ENCODE measurements at places on chromosomes 1 and 21. TPM values are rescaled to one million over a fixed set of nuclear protein-coding genes. Genes with fewer than 3 reads are reported as not detected.
A peak's percentile ranks its signal among the peaks of the same experiment; 100 is the strongest.

Gene CROCC
- total RNA-seq: 23.5 TPM

Gene FCGR1A
- total RNA-seq: not detected

Gene TMEM269
- total RNA-seq: 0.41 TPM

Gene RASAL2
- 21.8 TPM for total RNA-seq

Gene ADORA1
- 2.7 TPM for total RNA-seq

Gene KRTAP6-3
- total RNA-seq: not detected

Gene PGLYRP3
- 0.87 TPM for total RNA-seq

Gene GBP5
- total RNA-seq: 0.56 TPM

Gene WDTC1
- 33.7 TPM for total RNA-seq

Gene LIPI
- total RNA-seq: not detected

DNA sequence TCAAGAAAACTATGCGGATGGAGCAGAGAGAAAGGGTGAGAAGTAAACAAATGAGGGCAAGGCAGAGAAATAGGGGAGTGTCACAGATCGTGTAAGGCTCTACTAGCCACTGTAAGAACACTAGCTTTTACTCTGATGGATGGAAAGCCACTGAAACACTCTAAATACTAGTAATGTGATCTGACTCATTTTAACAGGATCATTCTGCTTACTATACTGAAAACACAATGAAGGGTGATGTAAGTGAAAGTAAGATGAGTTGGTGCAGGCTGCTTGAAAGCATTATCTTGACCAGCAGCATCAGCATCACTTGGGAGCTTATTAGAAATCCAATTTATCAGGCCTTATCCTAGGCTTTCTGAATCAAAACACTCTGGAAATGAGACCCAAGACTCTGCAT, 32.7 kb downstream of the TUT4 start:
- DNase-seq: no peak

- no peak for DNase-seq
These were observed 36.3 kb downstream of the MARK1 start for GRCh38 chr1:220564216-220564615.

GRCh38 chr1:165253818-165254254, 102.7 kb downstream of the LMX1A start:
- DNase-seq: no peak

GRCh38 chr1:115910231-115910630, 66.1 kb upstream of the SLC22A15 start:
- DNase-seq: no peak

- no peak for DNase-seq
These were observed 47.1 kb downstream of the WNT9A start for GRCh38 chr1:227900571-227901051.

DNA sequence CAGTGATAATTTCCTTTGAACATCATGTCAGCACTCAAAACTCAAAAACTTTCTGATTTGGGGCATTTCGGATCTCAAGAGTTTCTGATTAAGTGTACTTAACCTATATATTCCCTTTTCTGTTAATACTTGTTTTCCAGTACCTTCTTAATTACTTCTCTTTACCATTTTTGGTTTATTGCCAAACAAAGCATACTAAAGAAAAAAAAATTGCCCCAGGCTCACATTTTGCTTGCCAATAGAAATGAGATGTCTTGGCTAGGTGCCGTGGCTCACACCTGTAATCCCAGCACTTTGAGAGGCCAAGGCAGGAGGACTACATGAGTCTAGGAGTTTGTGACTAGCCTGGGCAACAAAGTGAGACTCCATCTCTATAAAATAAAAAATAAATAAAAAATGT, 4.8 kb downstream of the PSMD4 start:
- DNase-seq: no peak

DNA sequence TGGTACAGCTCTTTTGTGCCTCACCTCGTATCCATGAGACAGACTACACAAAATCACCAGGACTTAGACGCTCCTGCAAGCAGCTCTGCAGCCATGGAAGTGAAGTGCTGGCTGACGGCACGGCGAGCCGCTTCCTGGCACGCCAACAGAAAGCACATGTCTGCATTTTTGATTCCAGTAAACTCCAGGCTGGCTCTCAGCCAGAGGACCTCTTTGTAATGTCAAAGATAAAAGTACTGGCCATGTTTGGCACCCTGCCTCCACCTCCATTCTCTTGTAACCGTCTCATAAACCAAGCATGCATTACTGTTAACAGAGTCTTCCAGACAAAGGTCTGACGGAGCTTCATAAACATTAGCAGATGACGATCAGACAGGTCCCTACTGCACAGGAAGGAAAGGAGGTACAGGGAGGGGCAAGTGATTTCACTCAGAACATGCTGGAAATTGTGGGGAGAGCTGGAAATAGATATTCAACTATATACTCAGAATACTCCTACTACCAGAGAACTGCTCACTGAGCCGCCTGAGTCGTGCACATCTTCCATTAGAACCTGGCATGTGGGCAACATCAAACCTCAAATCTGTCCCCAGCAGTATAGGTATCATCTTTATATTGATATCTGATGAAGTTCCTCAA, 632.0 kb downstream of the SMYD3 start:
- no peak for DNase-seq

- DNase-seq: no peak
These were observed 2.7 kb downstream of the NADK start for GRCh38 chr1:1775327-1776226.

GRCh38 chr1:165143437-165144065, 213.0 kb downstream of the LMX1A start:
- DNase-seq: no peak

DNA sequence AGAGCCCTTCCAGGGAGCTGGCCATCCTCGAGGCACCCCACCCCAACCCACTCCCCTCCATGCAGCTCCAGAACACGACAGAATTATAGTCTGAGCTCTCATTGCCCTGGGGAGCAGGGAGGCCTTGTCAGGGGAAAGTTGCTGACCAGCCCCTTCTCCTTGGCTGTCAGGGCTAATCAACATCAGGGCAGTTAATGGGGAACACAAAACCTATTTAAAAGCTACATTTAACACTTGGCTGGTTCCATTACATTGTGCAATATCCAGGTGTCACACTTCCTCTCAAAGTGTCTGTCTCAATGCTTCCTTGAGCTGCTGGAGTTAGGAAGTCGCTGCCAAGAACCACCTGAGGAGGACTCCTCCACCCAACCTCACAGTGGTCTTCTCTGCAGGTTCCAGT, 111.8 kb upstream of the GRIK3 start:
- peak; percentile 51 for DNase-seq

DNA sequence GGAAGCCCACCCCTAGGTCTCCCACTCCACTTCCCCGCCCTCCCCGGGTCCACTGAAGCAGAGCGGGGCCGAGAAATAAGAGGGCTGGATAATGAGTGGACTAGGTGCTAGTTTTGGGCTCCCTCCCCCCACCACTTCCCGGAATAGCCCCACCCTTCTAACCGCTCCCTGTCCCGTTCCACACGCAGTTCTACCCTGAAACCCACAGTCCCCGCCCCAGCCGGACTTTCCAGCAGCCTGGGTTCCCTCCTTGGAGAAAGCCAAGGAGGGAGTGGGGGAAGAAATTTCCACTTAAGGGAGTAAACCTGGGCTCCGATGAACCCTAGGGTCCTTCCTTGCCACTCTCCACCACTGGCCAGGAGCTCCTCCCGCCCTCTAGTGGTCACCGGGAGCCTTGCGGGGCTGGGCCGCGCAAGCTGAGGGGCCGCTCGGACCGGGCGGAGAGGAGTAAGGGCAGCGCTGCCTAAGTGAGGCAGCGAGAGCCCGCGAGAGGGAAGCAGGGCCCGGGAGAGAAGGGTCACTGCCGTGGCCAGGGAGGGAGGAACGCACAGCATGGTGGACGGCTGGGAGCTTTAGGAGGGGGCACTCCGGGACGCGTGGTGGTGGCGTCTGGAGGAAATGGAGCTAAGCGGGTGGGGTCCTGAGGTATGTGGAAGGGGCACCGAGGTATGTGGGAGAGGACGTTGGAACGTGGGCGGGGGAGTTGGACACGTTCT, 14.3 kb downstream of the THBS3 start:
- DNase-seq: peak; percentile 95

DNA sequence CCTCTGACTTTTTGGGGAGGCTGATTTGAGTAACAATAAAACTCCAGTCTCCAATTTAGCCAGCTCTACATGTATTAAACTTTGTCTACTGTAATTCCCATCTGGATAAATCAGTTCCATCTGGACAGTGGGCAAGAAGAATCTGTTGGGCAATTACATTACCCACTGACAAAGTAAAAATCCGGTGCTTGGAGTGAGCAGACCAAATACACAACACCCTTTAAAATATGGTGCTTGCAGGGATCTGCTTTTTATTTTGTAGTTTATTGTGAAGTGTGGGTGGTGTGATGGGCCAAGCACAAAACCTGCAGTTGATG, 8.9 kb upstream of the CD55 start:
- DNase-seq: no peak

GRCh38 chr1:161890574-161890973, 124.5 kb downstream of the ATF6 start:
- no peak for DNase-seq

- no peak for DNase-seq
These were observed 11.4 kb upstream of the ADAR start for GRCh38 chr1:154619181-154619948.

DNA sequence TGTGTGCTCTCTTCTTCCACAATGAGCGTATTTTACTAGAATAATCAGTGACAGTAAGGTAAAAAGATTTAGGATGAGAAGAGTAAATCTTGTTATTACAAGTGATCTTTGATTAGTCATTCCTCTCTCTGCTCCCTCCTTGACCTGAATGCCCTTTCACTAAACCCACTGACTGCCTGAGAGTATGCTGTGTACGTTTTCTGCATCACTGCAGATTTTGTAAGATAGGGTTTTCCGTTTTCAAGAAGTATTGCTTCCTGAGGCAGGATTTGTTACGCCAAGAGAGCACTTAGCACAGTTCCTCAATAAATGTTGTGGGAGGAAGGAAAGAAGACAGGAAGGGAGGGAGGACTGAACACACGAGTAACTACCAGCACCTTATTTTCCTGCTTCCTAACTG, 7.7 kb upstream of the LAMB3 start:
- no peak for DNase-seq

GRCh38 chr1:8332806-8333205, 14.9 kb downstream of the SLC45A1 start:
- DNase-seq: no peak

GRCh38 chr1:214234635-214235025, 46.3 kb upstream of the SMYD2 start:
- DNase-seq: no peak

GRCh38 chr1:165383067-165383466, 26.6 kb upstream of the LMX1A start:
- no peak for DNase-seq

GRCh38 chr1:239732770-239733169, 346.4 kb downstream of the CHRM3 start:
- DNase-seq: no peak

DNA sequence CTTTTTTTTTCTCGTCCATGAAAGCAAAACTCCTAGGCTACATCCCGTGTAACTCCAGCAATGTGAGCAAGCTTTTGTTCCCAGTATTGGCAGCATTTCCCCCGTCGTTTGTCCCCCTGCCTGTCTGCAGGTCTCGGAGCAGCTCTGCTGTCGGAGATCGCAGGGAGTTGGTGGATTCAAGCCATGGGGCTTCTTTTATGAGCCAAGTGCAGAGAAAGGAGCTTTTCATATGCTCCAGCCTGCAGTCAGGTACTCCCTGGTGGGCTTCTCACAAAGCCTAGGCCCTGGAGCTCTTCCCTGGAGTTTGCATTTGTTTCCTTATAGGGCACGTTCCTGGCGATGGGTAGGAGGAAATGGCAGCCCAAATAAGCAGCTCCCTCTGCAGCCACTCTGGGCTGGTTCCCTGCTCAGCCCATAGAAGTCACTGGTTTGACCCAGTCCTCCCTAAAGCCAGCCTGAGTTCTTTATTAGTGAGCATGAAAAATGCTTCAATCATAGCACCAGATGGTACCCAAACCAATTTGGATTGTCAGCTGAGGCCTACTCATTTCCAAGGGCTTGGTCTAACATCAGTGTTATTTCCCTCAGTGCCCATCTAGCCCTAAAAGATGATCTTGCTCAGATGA, 78.3 kb downstream of the NUF2 start:
- no peak for DNase-seq

DNA sequence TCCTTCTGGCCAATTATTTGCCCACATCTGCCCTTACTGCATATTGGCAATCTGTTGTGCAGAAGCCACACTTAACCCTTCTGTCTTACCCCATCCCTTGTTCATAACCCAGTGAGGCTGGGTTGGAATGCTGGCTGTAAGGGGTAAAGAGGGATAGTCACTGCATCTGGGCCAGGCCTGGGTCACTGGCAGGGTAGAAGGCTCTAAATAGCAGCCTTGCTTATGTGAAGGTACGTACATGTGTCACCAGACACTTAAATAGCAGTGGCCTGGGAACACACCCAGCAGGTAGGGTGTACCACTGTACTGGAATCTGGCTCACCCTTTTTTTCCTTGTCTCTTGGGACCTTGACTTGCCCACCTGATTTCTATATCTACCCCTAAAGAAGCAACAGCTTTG, 9.9 kb upstream of the TARS2 start:
- DNase-seq: no peak

- no peak for DNase-seq
These were observed 4.7 kb downstream of the TMEM39B start for GRCh38 chr1:32077451-32077850.
